ENCODE measurements at places on chromosomes 13 and 19.

DNA sequence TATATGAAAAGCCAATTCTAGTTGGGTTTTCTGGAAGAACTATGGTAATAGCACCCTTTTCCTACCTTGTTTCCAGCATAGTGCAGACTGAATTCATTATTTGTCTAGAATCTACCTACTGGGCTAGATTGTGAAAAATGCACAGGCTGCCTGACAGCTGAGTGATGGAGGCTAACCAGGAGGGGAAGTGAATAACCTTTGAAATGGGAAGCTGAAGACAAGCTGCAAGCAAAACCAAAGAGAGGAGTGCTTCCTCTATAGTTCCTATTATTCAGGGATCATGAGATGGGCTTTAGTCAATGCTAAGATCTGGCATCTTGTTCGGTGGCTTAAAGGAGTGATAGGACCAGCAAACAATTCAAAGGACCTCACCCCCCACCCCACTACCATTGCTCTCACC lies 26.9 kb downstream of the MZT1 start:
- no peak for DNase-seq

GRCh38 chr13:29654843-29655547 lies 59.5 kb upstream of the SLC7A1 start:
- DNase-seq = no peak

DNA sequence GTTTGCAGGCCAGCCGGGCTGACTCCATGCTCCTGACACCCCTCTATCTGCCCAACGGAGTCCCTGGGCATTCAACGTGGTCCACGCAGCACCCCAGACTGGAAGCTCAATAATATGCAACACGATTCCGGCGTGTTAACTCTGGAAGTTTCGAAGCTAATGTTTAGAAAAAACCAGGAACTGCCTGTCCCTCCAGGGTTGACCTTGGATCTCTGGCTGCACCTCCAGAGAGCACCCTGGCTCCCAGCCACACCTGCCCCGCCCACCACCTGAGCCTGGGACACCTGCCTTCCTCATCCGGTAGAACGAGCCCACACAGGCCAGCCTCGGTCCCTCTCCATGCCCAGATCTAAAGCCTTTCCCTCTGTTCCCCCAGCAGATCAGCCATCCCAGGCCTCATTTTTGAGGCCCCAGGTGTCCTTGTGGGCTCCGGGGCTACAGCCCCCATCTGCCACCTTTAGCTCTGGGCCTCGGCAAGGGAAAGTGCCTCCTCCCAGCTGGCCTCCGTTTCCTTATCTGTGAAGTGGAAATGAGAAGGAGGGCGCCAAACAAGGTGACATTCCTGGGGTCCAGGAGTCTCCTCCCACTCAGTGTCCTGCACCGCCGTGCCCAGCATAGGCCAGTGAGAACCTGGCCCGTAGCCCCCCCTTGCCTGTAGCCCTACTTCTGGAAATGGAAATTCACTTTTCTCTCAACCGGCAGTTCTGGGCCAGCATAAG lies 38.7 kb downstream of the KLF2 start:
- no peak for DNase-seq

GRCh38 chr13:25686831-25687470 lies 315.2 kb downstream of the ATP8A2 start:
- DNase-seq = no peak

- DNase-seq = no peak
Observed at GRCh38 chr13:109667807-109668291, 118.5 kb downstream of the IRS2 start.

DNA sequence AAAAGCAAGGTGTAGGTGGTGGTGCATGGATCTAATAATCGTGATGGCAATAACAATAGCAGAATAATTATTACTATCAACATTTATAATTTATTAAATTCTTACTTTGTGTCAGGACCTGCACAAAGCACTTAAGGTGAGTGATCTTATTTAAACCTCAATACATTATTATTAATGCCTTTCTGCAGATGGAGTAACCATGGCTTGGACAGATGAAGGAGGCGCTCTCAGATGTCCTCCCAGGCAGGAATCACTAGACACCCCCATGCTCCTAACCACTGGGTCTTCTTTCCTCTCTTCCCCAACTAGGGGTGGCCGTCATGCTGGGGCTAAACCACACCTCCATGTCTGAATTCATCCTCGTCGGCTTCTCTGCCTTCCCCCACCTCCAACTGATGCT lies at the start of gene OR10H2:
Gene OR10H2, plus strand, starts transcription at position 301 of the 400 bp plus-strand sequence. Its CDS starts 20 bp downstream, at position 321.
- no peak for DNase-seq

- DNase-seq = no peak
Observed at GRCh38 chr13:99465454-99465853, 35.8 kb upstream of the TM9SF2 start.

GRCh38 chr13:23833733-23834611 lies 55.2 kb downstream of the MIPEP start:
- DNase-seq = no peak
